Endodermal cell (in vitro differentiated cells): ENCODE measurements at places on chromosomes 13 and 19. TPM values are rescaled to one million over a fixed set of nuclear protein-coding genes. Genes with fewer than 3 reads are reported as not detected.

GPR18 gene
- not detected in 3 replicates for total RNA-seq

DNA sequence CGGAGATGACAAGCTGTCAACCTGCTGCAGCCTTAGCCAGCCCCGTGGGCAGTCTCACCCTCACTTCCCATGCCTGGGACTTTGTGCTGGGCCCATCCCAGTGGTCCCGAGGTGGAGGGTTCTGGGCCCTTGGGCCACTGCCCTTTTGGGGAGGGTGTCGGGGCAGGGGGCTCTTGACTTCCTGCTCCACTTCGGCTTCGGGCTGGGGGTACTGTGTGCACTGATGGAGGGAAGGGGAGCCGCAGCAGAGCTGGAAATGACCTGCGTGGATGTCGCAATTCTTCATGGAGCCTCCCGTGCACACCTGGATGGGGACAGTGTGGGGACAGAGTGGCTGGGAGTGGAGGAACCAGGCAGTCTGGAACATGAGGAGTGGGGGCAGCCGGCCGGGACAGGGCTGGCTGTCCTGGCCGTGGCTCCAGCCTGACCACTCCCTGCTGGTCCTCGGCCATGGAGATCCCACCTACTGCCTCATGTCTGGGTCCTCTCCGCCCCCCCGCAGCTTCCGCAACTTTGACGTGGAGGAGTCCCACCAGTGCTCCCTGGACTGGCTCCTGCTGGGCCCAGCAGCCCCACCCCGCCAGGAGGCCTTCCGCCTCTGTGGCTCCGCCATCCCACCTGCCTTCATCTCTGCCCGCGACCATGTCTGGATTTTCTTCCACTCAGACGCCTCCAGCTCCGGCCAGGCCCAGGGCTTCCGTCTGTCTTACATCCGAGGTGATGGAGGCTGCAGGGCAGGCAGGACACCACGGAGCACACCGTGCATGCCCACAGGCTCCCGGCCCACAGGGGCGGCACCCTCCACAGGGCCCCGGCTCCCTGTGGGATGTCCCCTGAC is 10.2 kb downstream of the LRP3 start:
- H3K27ac ChIP-seq = no peak overlapping the region
- no peak for DNase-seq
- H3K4me3 ChIP-seq = no peak overlapping the region
- H3K36me3 ChIP-seq = peaks cover 5% of the 10 kb centered on the region
- H3K4me1 ChIP-seq = no peaks in the 10 kb centered on the region
- H3K27me3 ChIP-seq = no peaks in the 10 kb centered on the region

ELAVL3 gene
- total RNA-seq = 0.55 and 0.97 TPM in 2 replicates

GRCh38 chr19:46892252-46893179 is 31.7 kb downstream of the ARHGAP35 start:
- no peaks in the 10 kb centered on the region for H3K4me1 ChIP-seq
- H3K36me3 ChIP-seq = no peaks in the 10 kb centered on the region
- H3K27ac ChIP-seq = no peak overlapping the region
- no peaks in the 10 kb centered on the region for H3K27me3 ChIP-seq

DNA sequence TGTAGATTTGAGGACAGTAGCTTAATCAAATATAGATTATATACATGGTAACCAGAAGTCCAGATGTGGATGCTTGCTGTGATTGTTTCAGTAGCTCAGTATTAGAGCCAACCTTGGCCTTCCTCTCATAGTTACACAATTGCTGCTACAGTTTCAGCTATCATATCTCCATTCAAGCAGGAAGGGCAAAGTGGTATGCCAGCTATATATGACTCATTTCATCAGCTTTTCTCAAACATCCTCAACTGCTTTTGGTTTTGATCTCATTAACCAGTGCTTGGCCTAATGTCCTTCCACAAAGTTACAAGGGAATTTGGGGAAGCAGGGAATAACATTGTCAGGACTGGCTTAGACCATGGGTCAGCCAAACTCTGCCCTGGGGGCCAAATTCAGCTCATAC is 73.0 kb upstream of the MAB21L1 start:
- DNase-seq = no peak
- H3K27ac ChIP-seq = no peak overlapping the region
- H3K36me3 ChIP-seq = no peaks in the 10 kb centered on the region
- H3K27me3 ChIP-seq = no peaks in the 10 kb centered on the region
- no peak overlapping the region for H3K4me3 ChIP-seq
- peaks cover 7% of the 10 kb centered on the region for H3K4me1 ChIP-seq

METTL21C gene
- total RNA-seq = not detected in 3 replicates

ZNF628 gene
- 7.3 to 9.9 TPM (median 9.3 TPM) in 3 replicates for total RNA-seq

GRCh38 chr13:72963762-72964161 is 95.0 kb upstream of the KLF5 start:
- no peak for DNase-seq
- no peak overlapping the region for H3K4me3 ChIP-seq
- H3K27ac ChIP-seq = no peak overlapping the region
- H3K36me3 ChIP-seq = no peaks in the 10 kb centered on the region
- no peaks in the 10 kb centered on the region for H3K27me3 ChIP-seq

GRCh38 chr13:20099319-20099718 is 61.5 kb downstream of the GJA3 start:
- no peaks in the 10 kb centered on the region for H3K27me3 ChIP-seq
- H3K4me3 ChIP-seq = no peak overlapping the region
- peak; percentile 94 for DNase-seq

GRCh38 chr13:23146006-23146405 is 34.8 kb upstream of the SGCG start:
- H3K36me3 ChIP-seq = no peaks in the 10 kb centered on the region
- H3K4me1 ChIP-seq = no peaks in the 10 kb centered on the region
- no peak overlapping the region for H3K4me3 ChIP-seq
- H3K27ac ChIP-seq = no peak overlapping the region
- no peaks in the 10 kb centered on the region for H3K27me3 ChIP-seq

- H3K27me3 ChIP-seq = no peaks in the 10 kb centered on the region
- no peak overlapping the region for H3K4me3 ChIP-seq
- no peaks in the 10 kb centered on the region for H3K4me1 ChIP-seq
- no peak for DNase-seq
- no peak overlapping the region for H3K27ac ChIP-seq
Observed at GRCh38 chr13:51829568-51829899, 15.4 kb downstream of the TMEM272 start.

DNA sequence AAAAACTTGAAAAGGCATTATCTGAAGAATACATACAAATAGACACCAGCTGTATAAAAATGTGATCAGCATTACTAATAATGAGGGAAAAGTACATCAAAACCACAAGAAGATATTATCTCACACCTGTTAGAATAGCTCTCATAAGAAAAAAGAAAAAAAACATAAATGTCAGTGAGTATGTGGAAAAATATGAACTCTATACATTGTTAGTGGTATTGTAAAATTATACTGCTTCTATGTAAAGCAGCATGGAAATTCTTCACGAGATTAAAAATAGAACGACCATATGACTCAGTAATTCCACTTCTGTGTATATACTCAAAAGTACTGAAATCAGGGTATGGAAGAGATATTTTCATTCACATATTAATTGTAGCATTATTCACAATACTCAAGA is 1146.4 kb downstream of the SLITRK5 start:
- DNase-seq = no peak
- no peaks in the 10 kb centered on the region for H3K36me3 ChIP-seq
- H3K4me1 ChIP-seq = no peaks in the 10 kb centered on the region
- H3K4me3 ChIP-seq = no peak overlapping the region
- H3K27me3 ChIP-seq = no peaks in the 10 kb centered on the region

ONECUT3 gene
- 0.09 TPM in 1 of 3 replicates, not detected in the others for total RNA-seq

DNA sequence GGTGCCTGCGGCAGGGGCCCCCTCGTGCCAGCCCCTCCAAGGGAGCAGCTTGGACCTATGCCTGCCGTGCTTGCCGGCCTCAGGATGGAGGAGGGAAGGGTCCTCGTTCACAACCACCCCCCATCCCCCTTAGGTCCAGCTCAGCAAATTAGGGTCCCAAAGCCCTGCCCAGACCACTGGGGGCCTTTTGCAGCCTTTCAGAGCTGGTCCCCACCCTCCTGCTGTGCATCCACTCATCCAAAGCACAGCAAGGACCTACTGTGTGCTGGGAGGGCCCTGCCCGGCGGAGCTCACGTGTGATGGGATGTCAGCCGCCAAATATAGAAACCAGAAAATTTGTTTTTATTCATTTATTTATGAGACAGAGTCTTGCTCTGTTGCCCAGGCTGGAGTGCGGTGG is 16.5 kb upstream of the SLC7A10 start:
- H3K4me1 ChIP-seq = no peaks in the 10 kb centered on the region
- no peak for DNase-seq
- H3K27ac ChIP-seq = no peak overlapping the region
- H3K36me3 ChIP-seq = no peaks in the 10 kb centered on the region

UBE2M gene
- 90.8 and 99.1 TPM in 2 replicates for total RNA-seq

- no peak for DNase-seq
- no peak overlapping the region for H3K27ac ChIP-seq
- H3K4me1 ChIP-seq = no peaks in the 10 kb centered on the region
- no peaks in the 10 kb centered on the region for H3K27me3 ChIP-seq
- no peak overlapping the region for H3K4me3 ChIP-seq
- H3K36me3 ChIP-seq = peaks cover 52% of the 10 kb centered on the region
Observed at GRCh38 chr19:16435238-16435917, 36.4 kb downstream of the EPS15L1 start.

DNA sequence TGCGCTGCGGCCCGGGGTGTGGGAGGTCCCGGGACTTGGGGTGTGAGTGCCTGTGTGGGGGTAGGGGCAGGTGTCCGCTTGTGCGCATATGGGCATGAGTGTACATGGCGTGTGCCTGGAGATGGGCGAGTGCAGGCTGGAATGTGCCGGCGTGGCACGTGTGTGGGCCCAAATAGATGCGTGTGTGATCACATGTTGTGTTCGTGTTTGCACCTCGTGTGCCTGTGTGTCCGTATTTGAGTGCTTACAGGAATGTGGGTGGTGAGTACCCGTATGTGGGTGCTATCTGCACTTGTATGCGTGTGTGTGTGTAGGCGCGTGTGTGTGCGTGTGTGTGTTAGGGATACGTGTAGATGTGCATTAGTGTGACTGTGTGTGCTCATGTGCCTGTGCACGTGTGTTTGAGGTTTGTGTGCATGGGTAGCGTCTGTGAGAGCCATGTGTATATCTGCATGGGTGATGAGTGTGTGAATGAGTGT is 3.4 kb downstream of the ZNF536 start:
- no peaks in the 10 kb centered on the region for H3K36me3 ChIP-seq
- H3K27me3 ChIP-seq = peaks cover 75% of the 10 kb centered on the region
- no peaks in the 10 kb centered on the region for H3K4me1 ChIP-seq

DNA sequence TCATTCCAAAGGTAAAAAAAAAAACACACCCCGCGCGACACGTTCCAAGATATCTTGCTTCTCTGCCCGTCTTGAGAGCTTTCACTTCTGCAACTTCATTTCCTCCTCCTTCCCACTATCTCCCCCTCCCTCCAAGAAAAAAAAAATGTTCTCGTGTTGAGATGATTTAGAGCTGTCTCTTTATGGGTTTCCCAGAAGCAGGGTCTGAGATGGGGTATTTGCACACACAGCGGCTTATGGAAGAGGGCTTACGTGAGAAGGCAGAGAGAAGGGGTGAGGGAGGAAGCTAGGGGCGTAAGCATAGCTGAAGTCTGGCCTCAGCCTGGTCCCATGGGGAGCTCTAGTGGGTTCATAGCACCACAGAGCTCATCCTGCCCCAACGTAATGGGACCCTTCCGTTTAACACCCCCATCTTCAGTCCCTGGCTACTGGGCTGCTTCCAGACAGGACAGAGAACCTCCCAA is 31.3 kb upstream of the USE1 start:
- H3K36me3 ChIP-seq = peaks cover 29% of the 10 kb centered on the region
- no peak overlapping the region for H3K4me3 ChIP-seq
- H3K27me3 ChIP-seq = no peaks in the 10 kb centered on the region
- H3K27ac ChIP-seq = no peak overlapping the region

DNA sequence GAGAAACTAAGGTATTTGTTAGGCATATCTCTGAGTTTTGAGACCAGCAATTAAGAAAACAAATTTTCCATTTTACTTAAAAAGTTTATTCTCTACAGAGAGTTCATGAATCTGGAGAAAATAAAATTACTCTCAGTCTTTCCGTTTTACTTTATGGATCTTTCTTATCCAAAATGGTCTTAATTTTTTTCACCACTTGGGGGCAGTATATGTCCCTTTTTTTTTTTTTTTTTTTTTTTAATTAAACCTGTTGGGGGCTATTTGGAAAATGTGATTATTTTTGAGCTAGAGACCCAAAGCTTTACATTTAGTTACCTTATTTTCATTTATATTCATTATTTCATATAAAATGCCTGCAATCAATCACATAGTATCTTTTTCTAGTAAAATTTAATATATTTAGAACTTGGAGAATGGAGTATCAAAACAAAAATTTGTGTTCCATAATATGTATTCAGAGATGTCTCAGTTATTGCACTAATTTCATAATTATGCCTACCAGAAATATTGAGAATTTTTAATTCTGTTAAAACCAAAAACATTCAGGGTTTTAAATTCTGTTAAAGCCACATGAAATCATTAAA is 27.1 kb downstream of the PIBF1 start:
- no peak overlapping the region for H3K27ac ChIP-seq
- DNase-seq = no peak
- no peak overlapping the region for H3K4me3 ChIP-seq
- peaks cover 16% of the 10 kb centered on the region for H3K36me3 ChIP-seq
- no peaks in the 10 kb centered on the region for H3K27me3 ChIP-seq

GRCh38 chr19:17648097-17648660 is 40.0 kb downstream of the UNC13A start:
- H3K4me1 ChIP-seq = no peaks in the 10 kb centered on the region
- H3K4me3 ChIP-seq = no peak overlapping the region
- H3K27ac ChIP-seq = no peak overlapping the region
- peak; percentile 73 for DNase-seq
- no peaks in the 10 kb centered on the region for H3K36me3 ChIP-seq

CCL25 gene
- total RNA-seq = not detected in 3 replicates

MEDAG gene
- 0.13 to 0.56 TPM in 2 of 3 replicates, not detected in the other for total RNA-seq

DNA sequence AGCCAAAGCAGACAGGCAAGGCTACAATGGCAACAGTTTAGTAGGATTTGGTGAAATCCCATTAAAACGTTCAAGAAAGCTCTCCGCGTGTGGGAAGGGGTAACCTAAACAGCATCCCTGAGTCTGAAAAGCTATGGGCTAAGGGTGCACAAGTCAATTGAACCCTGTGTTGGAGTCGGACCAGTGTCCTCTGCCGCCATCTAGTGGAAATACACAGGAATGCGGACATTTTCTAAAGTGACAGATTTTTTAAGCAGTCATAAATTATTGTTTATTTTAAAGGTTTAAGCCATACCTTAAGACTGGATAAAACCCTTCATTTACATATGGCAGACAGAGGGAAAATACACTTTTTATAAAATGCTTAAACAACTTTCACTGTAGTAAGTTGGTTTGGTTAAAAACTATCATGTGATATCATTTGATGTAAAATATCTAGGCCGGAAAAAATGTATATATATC is 26.5 kb upstream of the LSM14A start:
- no peaks in the 10 kb centered on the region for H3K36me3 ChIP-seq
- no peak overlapping the region for H3K4me3 ChIP-seq
- H3K4me1 ChIP-seq = peaks cover 3% of the 10 kb centered on the region
- no peak overlapping the region for H3K27ac ChIP-seq
- H3K27me3 ChIP-seq = no peaks in the 10 kb centered on the region

DNA sequence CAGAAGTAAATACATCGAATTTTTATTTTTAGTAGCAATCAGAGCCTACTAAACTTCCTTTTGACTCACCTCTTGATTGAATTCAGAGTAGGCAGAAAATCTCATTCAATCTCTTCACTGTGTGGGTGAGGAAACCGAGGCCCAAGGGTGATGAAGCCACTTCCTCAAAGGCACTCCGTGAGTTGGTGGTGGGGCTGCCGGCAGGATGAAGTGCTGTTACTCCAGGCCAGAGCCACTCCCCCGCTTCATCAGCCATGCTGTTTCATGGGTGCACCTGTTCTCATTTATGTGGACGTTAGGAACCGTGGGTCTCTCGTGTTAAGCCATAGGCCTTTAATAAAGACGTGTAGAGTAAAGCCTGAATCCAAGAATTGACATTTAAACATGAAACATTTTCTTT is 13.2 kb downstream of the ING1 start:
- no peak for DNase-seq
- peaks cover 13% of the 10 kb centered on the region for H3K36me3 ChIP-seq
- H3K4me3 ChIP-seq = no peak overlapping the region
- no peak overlapping the region for H3K27ac ChIP-seq
- peaks cover 11% of the 10 kb centered on the region for H3K4me1 ChIP-seq

CGB8 gene
- total RNA-seq = not detected in 2 replicates
